Stimulated activated CD8-positive, alpha-beta memory T cell treated with anti-CD3 and anti-CD28 coated beads, Interleukin-15, amount 100 ng/mL, for 1 hour (primary cell): ENCODE measurements at places on chromosomes 2 and 18.

- DNase-seq, result no peak
These were observed 812.8 kb downstream of the LRP1B start for GRCh38 chr2:141317986-141318385.

GRCh38 chr2:137521653-137522619, 442.3 kb upstream of the HNMT start:
- no peak for DNase-seq

GRCh38 chr2:39107724-39108273, 13.1 kb downstream of the SOS1 start:
- no peak for DNase-seq

DNA sequence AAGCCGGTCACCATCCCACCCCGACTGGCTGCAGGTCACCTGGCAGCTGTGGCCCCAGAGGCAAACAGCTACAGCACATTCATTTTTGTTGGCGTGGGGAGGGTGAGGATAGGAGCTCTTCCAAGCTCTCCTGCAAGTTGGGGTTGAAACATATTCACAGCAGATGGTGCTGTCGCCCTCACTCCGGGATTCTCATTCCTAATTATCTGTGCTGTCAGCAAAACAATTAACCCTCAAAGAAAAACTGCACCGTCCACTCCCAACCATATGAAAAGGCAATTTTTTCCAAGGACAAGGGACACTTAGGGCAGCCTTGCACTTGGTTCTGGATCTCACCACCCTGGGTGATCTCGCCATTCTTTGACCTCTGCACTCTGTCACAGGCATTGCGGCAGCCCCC, 68.6 kb downstream of the ZBTB7C start:
- no peak for DNase-seq

- DNase-seq, result no peak
These were observed 75.4 kb upstream of the KCNE4 start for GRCh38 chr2:222976521-222977061.

DNA sequence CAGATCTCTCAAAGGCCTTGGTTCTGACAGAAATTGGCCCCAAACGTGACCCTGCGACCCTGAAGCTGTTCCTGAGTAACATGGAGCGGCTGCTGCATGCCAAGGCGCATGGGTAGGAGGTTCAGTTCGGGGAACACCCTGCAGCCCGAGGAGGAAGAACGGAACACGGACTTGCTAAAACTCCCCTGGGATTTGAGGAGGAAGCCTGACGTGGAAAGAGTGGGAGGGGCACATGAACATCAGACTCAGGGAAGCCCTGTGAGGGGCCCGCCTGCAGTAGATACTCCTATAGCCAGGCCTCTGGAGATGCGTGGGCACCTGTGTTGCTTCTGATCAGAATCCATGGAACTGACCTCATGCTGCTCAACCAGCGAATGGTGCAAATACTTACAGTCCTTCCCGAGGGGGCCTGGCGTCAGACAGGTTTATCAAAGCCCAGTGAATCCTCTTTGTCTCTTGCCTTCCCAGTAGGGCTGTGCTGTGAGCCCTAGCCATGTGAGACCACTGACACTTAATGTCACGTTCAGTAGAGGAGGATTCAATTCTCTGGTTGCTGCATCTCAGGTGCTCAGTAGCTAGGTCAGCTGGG, 46.8 kb downstream of the IMPA2 start:
- no peak for DNase-seq

GRCh38 chr2:200263279-200263678, 43.2 kb upstream of the SPATS2L start:
- DNase-seq, result no peak

DNA sequence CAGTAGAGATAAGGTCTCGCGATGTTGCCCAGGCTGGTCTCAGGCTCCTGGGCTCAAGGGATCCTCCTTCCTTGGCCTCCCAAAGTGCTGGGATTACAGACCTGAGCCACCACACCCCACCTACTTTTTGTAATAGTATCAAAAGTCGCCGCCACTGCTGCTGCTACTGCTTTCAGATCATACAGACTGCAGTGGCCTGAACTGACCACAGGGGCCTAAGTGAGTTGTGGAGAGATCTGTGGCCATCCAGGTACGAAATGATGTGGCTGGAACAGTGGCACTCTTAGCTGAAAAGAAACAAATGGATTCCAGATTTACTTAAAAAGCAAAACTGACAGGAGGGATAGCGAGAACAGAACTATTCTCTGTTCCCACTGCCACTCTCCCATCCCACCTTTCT, 32.9 kb upstream of the POMC start:
- no peak for DNase-seq

GRCh38 chr2:171814883-171815282, 79.2 kb downstream of the SLC25A12 start:
- no peak for DNase-seq

DNA sequence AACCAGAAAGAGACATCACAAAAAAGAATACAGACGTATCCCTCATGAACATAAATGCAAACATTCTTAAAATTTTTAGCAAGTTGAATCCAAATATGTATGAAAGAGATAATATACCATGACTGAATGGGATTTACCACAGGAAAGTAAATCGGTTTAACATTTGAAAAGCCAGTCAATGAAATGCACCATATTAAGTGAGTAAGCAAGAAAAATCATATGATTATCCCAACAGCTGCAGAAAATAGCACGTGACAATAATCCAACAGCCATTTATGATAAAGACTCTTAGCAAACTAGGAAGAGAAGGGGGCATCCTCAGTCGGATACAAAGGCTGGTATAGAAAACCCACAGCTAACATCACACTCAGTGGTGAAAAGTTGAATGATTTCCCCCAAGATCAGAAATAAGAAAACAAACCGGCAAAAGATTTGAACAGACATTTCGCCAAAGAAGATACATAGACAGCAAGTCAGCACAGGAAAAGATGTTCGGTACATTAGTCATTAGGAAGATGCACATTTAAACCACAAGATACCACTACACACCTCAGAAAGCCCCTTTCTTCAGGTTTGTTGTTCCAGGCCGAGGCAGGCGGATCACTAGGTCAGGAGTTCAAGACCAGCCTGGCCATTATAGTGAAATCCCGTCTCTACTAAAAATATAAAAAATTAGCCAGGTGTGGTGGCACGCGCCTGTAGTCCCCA, 144.3 kb downstream of the INHBB start:
- no peak for DNase-seq

DNA sequence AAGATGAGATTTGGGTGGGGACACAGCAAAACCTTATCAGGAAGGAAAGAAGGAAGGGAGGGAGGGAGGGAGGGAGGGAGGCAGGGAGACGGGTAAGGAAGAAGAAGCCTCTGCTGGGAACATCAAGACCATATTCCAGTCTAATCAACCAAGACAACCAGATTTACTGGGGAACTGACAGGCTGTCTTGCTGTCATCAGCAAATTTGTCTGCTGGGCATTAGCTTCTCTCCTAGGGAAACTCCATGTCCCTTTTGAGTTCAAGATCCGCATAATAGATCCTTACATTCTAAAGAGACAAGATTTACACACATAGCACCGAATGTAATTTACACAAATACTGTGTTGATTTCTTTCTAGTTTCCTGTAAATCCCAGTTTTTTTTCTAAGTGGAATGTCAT, 1618.9 kb upstream of the ZEB2 start:
- DNase-seq, result no peak

- no peak for DNase-seq
These were observed 406.3 kb upstream of the PIK3C3 start for GRCh38 chr18:41548521-41549260.

DNA sequence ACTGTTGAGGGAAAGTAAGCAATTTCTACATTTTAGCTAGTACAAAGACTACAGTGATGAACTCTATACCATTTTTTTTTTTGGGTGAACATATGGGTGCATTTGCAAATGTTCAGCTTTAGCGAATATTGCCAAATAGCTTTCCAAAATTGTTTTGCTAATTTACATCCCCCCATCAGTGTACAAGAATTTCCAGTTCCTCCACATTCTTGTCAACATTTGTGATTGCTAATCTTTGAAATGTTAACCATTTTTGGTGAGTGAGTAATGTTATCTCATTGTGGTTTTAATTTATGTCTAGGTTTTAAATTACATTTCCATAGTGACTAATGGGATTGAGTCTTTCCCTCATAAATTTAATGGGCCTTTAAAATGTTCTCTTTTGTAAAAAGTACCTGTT, 16.4 kb upstream of the CNRIP1 start:
- no peak for DNase-seq

GRCh38 chr2:140905083-140905781, 1225.6 kb downstream of the LRP1B start:
- no peak for DNase-seq

DNA sequence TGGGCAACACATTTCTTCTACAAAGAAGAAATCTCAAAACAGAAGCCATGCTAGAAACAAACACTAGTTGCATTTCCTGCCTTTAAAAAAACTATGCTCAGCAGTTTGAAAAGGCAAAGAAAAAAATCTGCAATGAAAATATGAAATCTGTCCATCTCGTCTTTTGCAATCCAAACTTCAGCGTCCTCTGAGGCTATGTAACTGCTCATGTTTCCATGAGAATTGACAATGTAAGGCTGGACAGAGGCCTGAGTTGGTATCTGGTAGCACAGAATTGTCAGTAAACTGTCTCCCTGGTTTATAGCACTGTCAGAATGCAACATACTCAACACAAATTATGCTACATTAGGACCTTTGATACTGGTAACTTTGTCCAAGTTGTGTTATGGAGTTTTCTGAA, 429.9 kb downstream of the ARHGAP15 start:
- DNase-seq, result no peak

DNA sequence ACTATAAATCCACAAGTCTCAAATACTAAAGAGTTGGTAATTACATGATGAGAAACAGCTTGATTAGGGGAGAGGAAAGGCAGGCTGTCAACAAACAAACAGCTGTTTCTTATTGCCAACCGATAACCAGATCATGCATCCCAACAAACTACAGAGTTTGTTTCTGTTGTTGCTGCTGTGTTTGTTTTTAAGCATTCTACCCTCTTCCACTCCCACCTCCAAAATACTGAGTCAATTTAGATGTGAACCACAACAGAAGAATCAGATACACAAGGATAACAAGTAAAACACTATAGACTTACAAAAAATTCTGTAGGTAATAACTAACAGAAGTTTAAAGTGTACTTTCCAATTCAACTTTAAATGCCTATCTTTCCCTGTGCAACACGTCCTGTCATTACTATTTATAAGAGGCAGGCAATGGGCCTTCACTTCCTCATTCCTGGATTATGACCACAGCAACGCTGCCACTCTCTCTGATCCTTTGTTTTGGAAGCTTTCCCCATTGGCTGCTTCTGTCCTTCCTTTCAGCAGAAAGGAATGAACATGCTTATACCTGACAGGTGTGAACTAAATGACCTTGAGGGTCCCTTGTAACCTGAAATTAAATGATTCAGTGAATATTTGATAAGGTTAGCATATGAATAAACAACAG, 152.0 kb downstream of the SRBD1 start:
- DNase-seq, result no peak

- no peak for DNase-seq
These were observed 1.1 kb downstream of the RNF103 start for GRCh38 chr2:86622519-86623042.

DNA sequence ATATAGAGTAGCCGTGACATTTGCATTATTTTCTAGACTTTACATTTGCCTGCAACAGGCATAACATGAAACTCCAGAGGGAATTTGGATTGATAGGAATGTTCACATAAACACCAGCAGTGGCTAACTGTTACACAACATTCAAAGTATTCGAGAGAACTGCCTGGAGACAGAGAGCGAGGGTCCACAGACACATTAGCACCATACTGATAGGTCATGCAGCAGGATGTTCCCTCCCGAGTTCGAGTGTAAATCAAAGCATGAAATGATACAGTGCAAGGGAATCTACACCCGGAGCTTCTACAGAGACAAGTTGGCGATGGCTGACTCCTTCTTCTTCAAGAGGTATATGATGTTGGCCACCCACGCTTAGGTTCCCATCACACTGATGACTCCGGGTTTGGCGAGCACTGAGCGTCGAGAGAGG, 89.5 kb downstream of the COL6A3 start:
- no peak for DNase-seq

- DNase-seq, result no peak
These were observed 63.3 kb downstream of the KYNU start for GRCh38 chr2:142940606-142941223.

DNA sequence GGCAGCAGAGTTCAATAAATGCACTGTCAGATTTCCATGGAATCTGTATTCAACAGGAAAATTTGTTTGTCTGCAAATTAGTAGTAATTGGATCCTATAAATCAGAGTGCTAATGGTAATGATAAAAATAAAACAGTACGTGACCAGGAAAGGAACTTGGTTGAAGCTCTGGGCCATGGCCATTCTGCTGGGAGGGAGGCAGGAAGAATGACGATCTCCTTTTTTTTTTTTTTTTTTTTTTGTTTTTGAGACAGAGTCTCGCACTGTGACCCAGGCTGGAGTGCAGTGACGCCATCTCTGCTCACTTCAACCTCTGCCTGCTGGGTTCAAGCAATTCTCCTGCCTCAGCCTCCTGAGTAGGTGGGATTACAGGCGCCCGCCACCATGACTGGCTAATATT, 94.8 kb upstream of the SEC11C start:
- no peak for DNase-seq

DNA sequence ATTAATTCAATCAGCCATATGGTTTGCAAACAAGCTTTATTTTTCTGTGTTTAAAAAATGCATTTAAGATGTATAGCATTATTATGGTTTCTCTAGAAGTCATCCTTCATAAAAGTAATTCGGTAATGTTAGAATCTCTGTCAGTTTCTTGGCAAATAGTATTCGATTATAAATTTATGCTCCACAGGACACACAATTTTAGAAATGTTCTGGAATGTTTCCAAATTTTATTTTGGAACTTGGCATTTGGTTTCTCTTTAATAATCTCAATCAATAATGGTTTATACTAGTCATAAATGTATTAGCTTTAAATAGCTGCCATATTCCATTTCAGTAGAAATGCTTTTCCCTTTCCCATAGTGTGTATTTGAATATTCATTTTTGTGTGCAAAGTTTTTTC, 156.4 kb downstream of the PLCL1 start:
- no peak for DNase-seq

DNA sequence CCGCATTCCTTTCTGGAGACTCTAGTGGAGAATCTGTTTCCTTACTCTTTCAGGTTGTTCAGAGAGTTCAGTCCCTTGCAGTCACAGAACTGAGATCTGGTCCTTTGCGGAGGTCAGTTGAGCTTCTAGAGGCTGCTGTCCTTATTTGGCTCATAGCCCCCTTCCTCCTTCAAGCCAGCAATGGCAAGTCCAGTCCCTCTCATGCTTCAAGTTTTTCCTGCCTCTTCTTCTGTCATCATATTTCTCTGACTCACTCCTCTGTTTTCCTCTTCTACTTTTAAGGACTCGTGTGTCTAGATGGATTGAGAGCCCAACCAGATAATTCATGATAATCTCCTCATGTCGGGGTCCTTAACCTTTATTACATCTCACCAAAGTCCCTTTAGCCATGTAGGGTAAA, 173.5 kb upstream of the FOSL2 start:
- DNase-seq, result no peak
